AG09309 (cell line): ENCODE measurements at places on chromosomes 2 and 18.
A peak's percentile ranks its signal among the peaks of the same experiment; 100 is the strongest.

- DNase-seq = no peak
Measured at GRCh38 chr18:73840319-73840945, 307.2 kb downstream of the FBXO15 start.

- no peak for DNase-seq
Measured at GRCh38 chr2:5070257-5070656, 621.9 kb upstream of the SOX11 start.

DNA sequence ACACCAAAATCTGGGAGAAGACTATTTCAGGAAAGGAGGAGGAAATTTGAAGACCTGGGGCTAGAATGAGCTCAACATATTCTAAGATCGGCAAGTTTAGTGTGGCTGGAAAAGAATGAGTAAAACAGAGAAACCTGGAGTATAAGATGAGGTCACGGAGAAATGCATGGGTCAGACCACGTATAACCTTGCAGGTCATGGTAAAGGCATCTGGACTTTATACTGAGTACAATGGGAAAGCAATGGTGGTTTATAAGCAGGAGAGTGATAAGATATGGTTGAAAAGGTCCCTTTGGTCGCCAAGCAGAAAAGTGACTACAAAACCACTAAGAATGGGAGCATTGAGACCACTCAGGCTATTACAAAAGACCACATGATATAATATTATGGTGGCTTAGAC lies 91.2 kb upstream of the CDKL4 start:
- DNase-seq = no peak

DNA sequence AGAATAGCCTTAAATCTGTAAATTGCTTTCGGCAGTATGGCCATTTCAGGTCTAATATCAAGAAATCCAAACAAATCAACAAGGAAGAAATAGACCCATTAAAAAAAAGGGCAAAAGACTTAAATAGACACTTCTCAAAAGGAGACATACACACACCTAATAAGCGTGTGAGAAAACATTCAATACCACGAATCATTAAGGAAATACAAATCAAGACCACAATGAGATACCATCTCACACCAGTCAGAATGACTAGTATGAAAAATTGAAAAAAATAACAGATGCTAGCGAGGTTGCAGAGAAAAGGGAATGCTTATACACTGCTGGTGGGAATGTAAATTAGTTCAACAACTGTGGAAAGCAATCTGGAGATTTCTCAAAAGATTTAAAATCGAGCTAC lies 243.2 kb downstream of the DSEL start:
- DNase-seq = no peak

DNA sequence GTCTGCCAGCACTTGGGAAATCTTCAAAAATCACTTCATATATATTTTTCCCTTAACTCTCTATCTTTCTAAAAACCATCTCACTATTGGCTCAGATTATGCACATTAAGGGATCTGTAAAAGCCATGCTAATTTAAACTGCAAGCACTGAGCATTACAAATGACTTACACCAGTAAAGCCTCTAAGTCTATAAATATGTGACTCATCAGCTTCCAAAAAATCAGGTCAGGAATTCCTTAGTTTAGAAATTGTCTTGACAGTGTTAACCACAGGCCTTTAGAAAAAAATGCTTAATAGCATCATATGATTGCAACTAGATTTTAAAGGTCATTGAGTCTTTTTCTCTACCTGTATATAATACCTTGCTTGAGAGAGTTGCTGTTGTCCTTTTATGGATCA lies 1113.6 kb upstream of the PIK3C3 start:
- DNase-seq = no peak

- DNase-seq = no peak
Measured at GRCh38 chr18:34495506-34495905, 214.6 kb upstream of the DTNA start.

- no peak for DNase-seq
Measured at GRCh38 chr18:66254121-66254520, 349.8 kb downstream of the CDH19 start.

DNA sequence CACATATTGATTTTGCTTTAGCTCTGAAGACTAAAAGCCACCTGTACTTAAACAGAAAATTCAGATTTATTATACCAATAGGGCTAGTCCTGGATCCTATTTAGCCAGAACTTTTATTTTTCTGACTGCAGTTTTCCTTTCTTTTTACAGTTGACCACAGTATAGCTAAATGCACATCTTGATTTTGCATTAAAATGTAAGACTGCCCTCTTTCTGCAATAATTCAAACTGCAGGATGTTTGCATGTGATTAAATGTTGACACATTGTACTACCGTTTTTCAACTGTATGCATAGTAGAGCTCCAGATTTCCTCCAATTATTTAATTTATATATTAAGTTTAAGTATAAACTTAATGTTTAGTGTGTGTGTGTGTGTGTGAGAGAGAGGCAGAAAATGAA lies 1262.9 kb downstream of the SUCLG1 start:
- peak; percentile 21 for DNase-seq

GRCh38 chr2:98936353-98937351 lies 627 bp upstream of the CRACDL start:
- no peak for DNase-seq

DNA sequence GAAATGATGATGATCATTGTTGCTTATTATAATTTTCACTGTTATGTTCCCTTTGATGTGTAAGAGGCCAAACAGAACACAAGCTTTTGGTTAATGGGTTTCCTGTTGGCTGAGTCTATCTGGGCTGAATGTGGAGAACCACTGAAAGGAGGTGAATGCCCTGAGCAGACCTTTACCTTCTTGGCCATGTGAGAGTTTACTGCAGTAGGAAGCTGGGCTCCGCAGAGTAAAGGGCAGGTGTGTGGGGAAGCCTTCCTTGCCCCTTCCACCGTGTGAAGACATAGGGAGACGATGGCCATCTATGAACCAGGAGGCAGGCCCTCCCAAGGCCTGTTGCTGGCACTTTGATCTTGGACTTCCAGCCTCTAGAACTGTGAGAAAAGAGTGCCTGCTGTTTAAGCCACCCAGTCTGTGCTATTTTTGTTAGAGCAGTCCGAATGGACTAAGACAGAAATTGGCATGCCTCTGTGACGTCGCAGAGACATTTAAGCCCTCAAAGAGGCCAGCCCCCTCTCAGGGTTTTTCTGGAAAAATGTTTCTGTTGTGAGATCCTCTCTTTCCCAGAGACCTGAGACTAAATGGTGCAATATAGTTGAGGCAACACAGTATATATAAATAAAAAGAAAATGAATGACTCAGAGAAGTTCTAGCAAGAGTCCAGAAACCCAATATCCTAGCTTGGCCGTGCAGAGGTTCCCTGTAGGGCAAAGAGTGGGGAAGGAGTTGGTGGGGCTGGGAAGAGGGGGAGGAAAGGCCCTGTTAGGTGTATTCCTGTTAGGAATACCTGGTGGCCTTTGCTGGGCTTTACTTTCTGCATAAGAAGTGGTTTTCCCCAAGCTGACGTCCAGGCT lies 121.9 kb upstream of the LGALSL start:
- DNase-seq = no peak

- DNase-seq = no peak
Measured at GRCh38 chr2:79191816-79192215, 32.3 kb upstream of the REG3A start.

DNA sequence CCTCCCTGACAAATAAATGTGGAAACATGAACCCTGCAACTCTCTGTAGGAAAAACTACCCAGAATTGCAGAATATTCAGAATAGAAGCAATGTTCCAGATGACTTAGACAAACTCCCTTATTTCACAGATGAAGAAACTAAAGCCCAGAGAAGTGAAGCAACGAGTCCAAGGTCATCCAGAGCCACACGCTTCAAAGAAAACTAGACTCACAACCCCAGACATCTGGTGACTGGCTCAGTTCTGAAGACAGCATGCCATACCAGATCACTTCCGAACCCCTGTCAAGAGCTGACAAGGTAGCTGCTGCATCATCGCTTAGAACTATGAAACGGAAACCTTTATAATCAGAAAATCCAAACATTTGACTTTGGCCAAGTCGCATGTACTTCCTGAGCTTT lies 101.3 kb downstream of the PID1 start:
- no peak for DNase-seq
